Stimulated activated CD8-positive, alpha-beta memory T cell treated with anti-CD3 and anti-CD28 coated beads, Interleukin-2, amount 100 ng/mL, for 1 hour (primary cell): ENCODE measurements at places on chromosomes 4 and X.

DNA sequence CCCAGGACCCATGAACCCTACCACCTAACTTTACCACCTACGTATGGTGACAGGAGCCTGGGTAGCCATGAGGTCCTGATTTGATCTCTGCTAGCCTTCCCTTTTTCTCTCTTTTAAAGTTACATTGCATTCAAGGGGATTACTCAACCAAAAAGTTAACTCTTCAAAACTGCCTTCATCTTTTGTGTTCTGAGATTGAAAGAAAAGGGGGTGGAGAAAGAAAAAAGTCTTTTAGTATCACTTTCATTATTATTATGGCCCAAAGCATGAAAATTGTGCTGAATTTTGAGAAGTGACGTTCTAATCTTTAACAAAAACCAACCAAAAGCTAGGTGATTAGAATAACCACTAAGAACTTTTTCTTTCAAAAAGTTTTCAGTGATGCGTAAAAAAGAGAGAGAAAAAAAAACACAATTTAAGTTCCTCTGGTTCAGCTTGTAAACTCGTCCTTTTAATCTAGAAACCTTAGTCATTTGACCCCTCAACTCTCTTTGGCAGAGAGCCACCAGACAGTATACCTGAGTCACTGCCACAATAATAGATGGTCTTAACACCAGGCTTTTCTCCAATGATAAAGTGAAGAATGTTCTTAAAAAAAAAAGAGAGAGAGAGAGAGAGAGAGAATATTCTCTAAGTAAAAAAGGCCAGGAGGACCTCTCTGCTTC lies 347.4 kb upstream of the FGF13 start:
- no peak for DNase-seq

- no peak for DNase-seq
Measured at GRCh38 chrX:34884817-34885216, 57.8 kb upstream of the FAM47B start.

GRCh38 chr4:168524006-168524405 lies 27.2 kb downstream of the PALLD start:
- DNase-seq = no peak

GRCh38 chr4:56648021-56648823 lies 32.9 kb downstream of the HOPX start:
- no peak for DNase-seq

GRCh38 chrX:111444881-111445280 lies 32.9 kb upstream of the DCX start:
- no peak for DNase-seq

DNA sequence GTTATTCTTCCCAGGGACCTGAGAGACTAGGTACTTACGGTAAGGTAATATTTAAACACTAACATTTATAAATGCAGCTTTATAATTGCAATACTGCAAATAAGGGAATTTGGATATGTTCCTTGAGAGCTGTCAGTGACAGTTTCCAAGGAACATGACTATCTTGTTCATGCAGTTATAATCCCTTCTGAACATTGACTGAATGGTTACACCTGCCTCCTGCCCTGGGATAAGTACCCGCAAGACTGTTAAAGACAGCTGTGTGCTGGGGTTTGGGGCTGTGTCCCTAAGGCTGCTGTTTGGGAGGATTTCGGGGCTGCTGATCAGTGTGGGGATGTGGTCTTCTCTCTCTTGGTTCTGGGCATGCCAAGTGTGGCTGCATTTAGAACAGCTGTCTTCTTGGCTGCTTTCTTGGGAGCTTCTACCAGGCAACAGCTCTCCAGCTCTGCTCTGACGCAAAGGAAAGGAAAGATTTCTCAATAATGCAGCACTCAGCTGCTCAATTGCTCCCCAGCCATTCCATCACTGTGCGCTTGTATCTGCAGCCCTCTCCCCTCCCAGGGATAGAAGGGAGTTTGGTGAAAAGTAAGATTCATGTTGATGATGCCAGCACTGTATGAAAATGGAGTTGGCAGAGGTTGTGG lies 298.8 kb upstream of the TAPT1 start:
- no peak for DNase-seq

GRCh38 chrX:120560405-120560841 lies 339 bp downstream of the CUL4B start:
- peak; percentile 4 for DNase-seq

GRCh38 chrX:72121383-72121782 lies 10.3 kb downstream of the RTL5 start:
- no peak for DNase-seq

- DNase-seq = no peak
Measured at GRCh38 chr4:117357866-117358265, 272.5 kb upstream of the TRAM1L1 start.

DNA sequence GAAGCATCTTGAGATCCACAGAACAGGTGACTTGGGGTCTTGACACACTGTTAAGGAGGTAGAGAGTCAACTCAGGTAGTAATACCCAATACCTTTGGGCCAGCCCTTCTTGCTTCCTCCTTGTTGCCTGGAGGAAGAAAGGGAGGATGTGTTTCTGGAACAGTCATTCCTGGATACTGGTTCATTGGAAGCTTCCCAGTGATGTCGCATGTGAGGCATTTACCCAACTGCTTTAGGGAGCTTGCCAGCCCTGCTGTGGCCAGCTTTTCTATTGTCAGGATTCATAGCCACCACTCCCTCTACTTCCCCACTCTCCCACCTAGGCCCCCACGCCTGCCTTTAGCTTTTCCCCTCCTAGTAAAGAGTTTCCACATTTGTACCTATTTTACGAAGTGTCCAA lies 310.3 kb upstream of the PRPS2 start:
- DNase-seq = no peak

DNA sequence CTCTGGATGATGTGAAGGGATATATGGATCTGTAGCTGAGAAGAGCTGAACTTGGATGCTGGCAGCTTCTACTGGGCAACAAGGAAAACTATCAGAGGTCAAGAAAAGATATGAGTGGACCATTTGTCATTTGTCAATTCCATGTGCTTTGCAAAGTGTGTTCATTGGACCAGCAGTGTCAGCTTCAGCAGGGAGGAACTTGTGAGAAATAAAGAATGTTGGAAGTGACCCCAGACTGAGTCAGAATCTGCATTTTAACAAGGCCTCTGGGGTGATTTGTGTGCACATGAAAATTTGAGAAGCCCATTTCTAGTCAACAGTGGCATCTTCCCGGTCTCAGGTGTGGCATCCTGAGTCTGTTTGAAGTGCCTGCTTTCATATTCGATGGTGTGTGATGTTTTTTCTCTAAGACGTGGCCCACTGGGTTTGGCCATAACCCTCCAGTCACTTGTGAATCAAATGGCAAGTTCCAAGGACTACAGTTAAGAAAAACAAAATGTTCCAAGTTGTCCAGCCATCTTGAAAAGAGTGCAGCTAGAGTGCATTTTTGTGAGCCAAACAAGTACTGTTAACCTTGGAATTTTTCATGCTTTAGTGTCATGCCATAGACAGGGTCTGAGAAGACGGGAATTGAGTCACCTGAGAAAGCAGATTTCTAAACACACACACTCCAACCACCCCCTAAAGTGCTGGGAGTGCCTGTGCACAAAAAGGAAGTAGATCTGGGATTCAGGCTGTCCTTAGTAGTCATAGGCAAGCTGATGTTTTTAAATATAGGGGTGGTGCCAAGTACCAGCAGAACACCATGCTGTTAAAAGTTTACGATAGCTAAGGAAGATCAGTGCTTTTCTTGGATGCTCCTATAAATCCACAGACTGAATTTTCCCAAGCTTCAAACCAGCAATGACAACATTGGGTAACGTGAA lies 26.4 kb downstream of the GPM6B start:
- DNase-seq = no peak

GRCh38 chr4:10832806-10833628 lies 148.4 kb upstream of the CLNK start:
- no peak for DNase-seq

GRCh38 chr4:78899302-78899701 lies 39.9 kb downstream of the PAQR3 start:
- no peak for DNase-seq

DNA sequence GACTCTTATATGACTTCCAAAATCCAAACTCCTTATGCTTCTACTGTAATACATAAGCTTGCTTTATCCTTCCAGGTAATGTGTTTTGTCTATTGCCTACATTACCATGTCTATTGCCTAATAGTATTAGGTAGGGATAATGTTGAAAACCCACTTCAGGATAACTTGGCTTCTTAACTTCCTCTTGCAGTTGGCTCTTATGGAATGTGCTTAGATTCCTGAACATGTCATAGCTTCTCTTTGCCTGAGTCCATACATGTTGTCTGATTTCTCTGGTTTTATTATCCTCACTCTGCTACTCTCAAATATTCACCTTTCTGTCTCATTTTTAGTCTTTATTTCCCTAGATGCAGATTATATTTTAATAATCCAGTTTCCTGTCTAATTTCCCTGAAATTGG lies 599.9 kb downstream of the IL15 start:
- DNase-seq = no peak

DNA sequence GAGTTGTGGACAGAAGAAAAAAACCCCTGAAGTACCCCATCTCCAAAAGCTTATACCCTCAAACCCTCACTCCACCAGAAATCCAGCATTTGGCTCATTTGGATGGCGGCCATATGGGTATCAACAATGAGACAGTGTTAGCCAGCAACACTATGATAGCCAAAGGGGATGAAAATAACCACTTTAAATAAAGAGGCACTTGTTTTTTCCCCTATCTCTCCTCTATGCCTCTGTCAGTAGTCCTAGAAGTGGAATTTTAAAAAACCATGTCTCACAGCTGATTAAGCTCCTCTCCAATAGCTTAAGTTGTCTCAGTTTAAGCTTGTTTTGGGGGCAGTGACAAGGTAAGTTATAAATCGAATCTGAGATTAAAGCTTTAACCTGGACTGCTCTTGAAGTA lies 124.0 kb downstream of the MOSPD2 start:
- DNase-seq = no peak

- no peak for DNase-seq
Measured at GRCh38 chr4:108834835-108835384, 72.1 kb upstream of the ETNPPL start.

DNA sequence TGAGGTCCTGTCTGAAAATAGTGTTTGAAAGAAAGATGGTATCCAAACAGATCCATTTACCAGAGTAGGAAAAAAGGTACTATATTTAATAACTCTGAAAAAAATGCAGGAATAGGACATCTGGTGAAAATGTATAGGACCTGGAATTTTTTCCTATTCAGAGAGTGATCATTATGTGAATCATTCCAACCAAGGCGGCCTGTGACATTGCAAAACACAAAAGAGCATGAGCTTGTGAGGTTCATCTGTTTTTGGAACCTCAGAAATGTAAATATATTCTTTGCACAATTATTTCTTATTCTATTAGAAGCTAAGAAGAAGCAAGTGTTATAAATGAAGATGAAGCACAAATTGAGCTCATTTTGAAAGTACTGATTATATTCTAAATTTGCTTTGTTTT lies 2.0 kb downstream of the C4orf51 start:
- no peak for DNase-seq

DNA sequence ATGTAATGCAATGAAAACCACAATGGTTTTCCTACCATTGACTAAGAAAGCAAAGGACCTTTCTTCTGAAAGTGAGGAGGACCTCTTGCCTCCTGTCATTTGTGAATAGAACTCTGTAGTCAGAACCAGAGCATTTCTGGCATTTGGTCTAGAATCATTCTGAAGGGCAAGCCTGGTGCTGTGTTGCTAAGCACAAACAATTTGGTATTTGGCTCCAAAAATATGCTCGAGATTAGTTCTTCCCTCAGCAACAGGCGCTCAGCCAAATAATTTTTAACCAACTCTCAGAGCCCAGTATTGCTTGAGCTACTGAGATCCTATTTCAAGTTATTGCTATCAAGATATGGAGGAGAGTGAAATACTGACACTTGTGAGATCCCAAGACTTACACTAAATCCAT lies 71.0 kb downstream of the SNCA start:
- DNase-seq = no peak

DNA sequence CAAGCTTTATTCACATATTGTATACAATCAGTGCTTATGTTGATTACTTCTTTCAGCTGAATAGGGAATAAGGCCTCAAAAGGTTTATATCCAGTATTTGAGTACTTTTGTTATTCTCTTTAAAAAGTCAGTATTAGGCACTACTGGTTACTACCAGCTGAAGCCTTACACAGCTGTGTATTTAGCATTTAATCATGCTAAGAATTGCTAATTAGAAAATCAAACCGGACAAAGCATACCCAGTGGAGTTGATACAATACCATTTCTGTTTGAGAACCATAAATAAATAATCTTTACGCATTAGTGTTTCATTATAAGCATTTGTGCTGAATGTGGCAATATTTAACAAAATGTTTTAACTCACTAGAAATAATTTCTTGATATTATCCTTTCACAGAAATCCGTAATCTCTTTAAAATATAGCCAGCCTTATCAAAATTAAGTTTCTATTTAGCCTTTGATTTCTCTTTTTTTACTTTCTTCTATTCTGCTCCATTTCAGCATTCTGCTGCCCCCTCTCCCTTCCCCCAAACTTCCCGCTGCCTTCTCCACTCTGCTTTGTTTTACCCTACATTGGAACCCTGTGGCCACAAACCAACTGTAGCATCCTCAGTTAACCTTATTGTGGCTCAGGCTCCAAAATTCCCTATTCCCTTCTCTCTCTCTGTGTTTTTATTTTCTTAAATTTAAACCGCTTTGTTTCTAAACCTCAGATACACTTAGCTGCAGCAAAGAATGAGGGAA lies 37.8 kb downstream of the UGT8 start:
- DNase-seq = no peak

GRCh38 chr4:94558392-94558904 lies 106.7 kb downstream of the PDLIM5 start:
- no peak for DNase-seq

GRCh38 chrX:43493756-43494155 lies 162.3 kb upstream of the MAOA start:
- DNase-seq = no peak

DNA sequence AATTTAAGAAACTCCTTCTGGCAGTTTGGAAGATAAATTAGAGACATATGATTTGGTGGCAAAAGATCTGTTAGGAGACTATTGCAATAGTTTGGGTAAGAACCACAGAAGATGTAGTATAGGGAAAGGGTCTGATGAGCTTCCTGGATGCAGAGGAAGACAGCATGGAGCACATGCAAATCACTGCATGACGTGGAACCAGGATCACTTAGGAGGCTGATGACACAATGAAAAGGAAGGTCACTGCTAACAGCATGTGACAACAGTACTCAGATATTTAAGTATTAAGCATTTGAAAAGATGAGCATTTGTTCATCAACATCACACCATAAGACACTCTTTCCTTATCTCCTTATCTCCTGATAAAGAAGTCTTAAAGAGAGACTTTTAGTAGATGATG lies 167.8 kb upstream of the LDB2 start:
- DNase-seq = no peak

- no peak for DNase-seq
Measured at GRCh38 chr4:73315091-73315490, 56.5 kb upstream of the ANKRD17 start.
